ENCODE measurements at places on chromosomes 7 and 10. TPM values are rescaled to one million over a fixed set of nuclear protein-coding genes. Genes with fewer than 3 reads are reported as not detected.

AMPH gene
- total RNA-seq: 4.9 TPM

GNAI1 gene
- 47.5 TPM for total RNA-seq

HOXA10 gene
- 0.12 TPM for total RNA-seq

WNT8B gene
- total RNA-seq: not detected

OIT3 gene
- total RNA-seq: 0.40 TPM

GRCh38 chr7:132243051-132243450, 333.2 kb downstream of the PLXNA4 start:
- DNase-seq: no peak

GRCh38 chr10:110425684-110426293, 71.9 kb upstream of the DUSP5 start:
- no peak for DNase-seq

- DNase-seq: no peak
These were observed 373.9 kb downstream of the KCNMA1 start for GRCh38 chr10:77263700-77264099.

GRCh38 chr7:42687211-42688055, 224.4 kb downstream of the C7orf25 start:
- no peak for DNase-seq
